ENCODE measurements at places on chromosomes 6 and 20.
A peak's percentile ranks its signal among the peaks of the same experiment; 100 is the strongest.

DNA sequence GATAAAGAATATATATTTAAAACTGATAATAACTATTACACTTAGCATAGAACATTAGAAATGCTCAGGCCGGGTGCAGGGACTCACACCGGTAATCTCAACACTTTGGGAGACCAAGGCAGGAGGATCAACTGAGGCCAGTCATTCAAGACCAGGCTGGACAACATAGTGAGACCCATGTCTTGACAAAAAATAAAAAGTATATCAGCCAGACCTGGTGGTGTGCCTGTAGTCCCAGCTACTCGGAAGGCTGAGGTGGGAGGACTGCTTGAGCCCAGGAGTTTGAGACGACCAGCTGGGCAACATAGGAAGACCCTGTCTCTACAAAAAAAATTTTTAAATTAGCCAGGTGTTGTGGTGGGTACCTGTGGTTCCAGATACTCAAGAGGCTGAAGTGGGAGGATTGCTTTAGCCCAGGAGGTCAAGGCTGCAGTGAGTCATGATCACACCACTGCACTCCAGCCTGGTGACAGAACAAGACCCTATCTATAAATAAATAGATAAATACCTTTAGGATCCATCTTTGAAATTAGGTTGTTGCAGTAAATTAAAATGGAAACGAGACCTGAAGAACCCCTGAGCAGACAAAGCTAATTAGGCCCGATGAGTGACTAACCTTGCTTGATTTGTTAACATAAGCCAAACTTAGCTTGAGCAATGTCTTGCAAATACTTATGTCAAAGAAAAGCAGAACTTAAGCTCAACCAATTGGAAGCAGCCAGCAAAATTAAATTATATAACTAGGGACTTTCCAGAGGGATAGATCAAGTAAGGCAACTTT is 75.8 kb upstream of the E2F3 start:
- DNase-seq = no peak

DNA sequence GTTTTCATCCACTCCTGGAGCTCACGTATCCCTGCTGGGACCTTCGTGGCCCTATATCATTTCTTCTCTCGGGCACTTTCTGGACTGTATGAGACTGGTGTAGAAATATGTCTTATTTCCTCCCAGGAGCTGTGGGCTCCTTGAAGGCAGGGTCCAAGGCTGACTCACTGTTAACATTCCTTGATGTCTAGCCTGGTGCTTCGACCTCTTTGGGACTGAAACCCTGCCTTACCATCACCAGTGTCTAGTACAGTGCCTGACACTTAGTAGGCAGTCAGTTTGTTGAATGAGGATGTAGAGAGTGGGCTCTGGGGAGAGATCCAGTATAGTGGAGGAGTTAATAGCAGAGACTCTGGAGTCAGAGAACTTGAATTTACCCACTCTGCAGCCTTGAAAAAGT is 23.6 kb downstream of the POFUT1 start:
- no peak for DNase-seq

- DNase-seq = no peak
Measured at GRCh38 chr20:49516916-49517804, 34.7 kb upstream of the KCNB1 start.

- no peak for DNase-seq
Measured at GRCh38 chr20:10179574-10180298, 38.9 kb upstream of the SNAP25 start.

GRCh38 chr20:4014031-4014474 is 1.3 kb downstream of the RNF24 start:
- DNase-seq = no peak

- DNase-seq = no peak
Measured at GRCh38 chr6:164889980-164890379, 419.4 kb downstream of the C6orf118 start.

DNA sequence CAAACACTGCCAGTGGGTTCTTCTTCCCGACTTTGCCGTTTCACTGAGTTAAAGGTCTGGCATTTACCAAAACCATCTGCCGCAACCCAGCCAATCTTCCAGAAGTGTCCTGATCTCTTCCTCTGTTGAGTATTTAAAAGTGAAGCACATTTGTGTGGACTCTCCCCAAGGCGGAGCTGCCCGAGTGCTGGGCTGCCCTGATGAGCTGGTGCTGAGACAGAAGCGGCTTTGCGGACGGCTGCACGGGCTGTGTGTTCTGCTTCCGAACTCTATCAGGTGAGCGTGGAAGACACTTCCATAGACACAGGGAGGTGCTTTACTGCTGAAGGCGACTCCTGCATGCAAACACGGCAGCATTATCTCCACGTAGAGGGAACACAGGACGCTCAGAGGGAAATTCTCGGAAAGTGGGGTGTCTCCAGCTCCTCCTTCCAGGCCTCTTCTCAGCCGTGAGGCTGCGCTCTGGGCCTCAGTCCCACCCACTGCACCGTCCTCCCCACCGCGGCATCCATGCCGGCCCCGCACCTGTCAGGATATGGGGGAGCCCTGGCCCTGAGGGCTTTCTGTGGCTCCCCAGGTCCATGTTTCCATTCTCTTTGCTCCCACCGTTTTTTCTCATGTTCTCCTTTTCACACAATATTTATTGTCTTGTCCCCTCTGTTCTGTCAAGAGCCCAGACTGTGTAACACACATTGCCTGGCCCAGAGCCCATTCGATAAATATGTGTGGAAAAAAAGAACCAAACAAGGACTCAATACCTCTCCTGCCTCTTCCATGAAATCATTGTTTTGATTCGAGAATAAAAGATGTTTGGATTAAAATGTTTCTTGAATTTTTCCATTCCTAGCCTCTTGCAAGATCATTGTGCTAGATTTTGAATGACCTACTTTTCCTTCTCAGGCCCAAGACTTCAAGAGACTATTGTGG is 205.1 kb downstream of the DLL1 start:
- no peak for DNase-seq

DNA sequence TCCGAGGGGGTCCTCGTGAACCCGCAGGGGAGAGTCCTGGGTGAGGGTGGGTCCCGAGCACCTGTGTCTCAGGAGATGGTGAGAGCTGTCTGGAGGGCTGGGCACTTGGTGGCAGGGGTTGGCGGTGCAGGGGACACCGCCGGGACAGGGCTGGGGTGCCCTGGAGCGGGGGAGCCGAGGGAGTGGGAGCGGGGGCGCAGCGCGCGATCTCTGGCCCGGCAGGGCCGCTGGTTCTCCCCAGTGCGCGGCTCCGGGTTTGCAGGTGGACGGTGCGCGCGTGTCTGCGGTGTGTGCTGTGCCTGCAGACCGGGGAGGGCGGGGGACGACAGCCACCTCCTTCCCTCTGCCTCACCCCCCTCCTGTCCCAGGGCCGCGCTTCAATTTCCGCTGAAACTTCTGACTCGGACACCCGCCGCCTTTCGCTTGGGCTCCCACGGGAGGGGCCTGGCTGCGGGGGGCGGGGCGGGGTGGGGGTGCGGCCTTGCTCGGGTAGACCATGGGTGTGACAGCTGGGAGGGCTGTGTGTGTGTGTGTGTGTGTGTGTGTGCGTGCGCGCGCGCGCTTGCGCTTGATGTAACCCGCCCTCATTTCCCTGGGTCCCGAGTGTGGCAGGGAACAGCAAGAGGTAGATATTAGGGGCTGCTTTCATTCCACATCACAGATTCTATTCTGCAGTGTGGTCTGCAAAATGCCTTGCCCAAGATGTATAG is 1.2 kb downstream of the TRIB3 start:
- DNase-seq = peak; percentile 61

- DNase-seq = no peak
Measured at GRCh38 chr20:64058536-64058935, 4.5 kb upstream of the TCEA2 start.

GRCh38 chr6:152783217-152783878 is 32.8 kb downstream of the VIP start:
- DNase-seq = no peak

DNA sequence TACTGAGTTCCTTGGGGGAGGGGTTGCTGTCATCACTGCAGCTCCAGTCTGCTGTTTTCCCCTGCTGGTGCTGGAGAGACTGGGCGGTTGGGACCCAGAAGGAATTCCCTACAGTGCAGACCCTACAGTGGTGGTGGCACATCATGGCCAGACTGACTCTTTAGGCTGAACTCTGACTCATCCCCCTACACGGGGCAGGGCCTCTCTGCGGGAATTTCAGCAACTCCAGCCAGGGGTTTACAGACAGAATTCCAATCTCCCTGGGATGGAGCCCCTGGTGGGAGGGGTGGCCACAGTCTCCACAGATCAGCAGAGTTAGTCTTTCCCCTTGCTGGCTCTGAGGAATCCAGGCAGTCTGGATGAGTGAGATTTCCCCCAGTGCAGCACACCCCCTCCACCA is 46.9 kb upstream of the MAPK13 start:
- no peak for DNase-seq

DNA sequence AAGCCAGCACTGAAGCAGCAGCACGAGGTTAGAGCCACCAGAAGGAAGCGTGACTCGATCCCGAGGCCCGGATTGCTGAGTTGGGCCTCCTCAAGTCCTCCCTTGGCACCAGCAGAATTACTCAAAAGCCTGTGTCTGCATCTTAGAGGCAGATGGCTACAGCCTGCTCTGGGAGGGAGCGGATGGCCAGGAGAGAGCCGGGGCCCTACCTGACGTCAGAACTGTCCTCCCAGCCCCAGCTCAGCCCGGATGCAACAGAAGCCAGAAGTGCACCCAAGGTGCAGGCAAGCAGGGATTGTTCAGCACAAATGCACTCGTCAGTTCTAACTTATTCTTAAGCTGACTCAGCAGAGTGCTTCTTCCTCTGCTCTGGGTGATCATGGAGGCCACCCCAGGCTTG is 155.5 kb upstream of the RPS6KA2 start:
- DNase-seq = no peak

DNA sequence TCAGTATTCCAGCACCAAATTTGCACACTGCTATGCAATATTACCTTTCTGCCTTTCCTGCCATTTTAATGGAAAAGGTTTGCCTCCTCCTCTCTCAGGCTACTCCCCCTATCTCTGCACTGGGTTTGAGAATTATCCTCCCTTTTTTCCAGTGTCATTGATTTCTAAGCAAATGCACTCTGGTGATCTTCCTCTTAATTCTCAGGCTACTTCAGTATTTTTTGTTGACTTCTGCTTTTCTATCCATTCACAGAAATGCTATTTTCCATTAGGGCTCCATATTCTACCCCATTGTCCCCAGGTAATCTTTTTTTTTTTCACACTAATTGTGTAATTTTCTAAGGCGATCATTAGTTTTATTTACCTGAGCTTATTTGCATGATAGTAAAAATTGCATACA is 144.0 kb downstream of the GJA1 start:
- no peak for DNase-seq

- DNase-seq = no peak
Measured at GRCh38 chr20:24812373-24812772, 136.7 kb upstream of the CST7 start.

DNA sequence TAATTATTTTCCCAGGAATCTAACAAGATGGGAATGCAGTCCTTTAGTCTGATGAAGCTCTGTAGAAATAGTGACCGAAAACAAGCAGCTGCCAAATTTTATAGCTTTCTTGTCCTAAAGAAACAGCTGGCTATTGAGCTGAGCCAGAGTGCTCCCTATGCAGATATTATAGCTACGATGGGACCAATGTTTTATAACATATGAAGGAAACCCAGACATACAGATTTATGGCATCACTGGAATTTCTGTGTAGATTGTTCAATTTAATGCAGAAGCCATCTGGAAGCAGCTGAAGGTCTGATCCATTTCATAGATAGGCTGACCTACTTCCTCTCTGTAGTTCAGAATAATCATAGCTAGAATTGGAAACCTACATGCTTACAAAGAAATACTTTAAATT is 11.8 kb upstream of the SNPH start:
- DNase-seq = no peak

GRCh38 chr6:55617272-55617671 is 38.3 kb upstream of the HMGCLL1 start:
- no peak for DNase-seq

DNA sequence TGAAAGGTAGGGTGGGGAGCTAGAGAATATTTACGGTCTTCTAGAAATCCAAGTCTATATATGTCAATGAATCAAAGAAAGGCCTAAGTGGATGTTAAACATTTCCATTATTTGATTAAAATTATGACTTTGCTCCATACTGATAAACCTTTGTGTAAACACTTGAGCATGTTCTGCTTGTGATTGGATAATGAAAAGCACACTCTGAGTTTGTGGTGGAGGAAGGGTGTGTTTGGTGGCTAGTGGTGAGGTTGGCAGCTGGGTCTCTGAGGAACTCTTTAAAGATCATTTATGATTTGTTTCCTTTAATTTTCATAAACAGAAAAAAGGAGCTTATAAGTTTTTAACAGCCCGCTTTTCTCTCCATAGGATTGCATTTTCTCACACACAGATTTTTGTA is 84.7 kb downstream of the RFPL4B start:
- DNase-seq = no peak

DNA sequence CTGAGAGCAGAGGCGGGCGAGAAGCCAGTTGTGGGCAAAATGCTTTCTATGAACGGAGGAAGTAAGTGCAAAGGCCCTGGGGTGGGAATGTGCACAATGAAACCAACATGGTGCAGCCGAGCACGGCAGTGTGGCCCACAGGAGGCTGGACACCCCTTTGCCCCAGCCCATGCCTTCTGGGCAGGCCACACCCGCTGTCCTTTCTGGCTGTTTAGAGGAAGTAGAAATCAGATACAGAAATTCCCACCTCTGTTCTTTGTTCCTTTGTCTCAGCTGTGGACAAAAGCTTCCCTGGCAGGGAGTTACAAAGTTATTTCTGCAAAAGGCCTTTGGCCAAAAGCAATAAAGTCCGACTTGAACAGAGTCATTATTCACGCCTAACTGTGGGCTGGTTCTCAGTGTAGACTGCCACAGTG is 11.9 kb downstream of the SULF2 start:
- no peak for DNase-seq

GRCh38 chr6:161395716-161396231 is 121.9 kb upstream of the AGPAT4 start:
- no peak for DNase-seq

DNA sequence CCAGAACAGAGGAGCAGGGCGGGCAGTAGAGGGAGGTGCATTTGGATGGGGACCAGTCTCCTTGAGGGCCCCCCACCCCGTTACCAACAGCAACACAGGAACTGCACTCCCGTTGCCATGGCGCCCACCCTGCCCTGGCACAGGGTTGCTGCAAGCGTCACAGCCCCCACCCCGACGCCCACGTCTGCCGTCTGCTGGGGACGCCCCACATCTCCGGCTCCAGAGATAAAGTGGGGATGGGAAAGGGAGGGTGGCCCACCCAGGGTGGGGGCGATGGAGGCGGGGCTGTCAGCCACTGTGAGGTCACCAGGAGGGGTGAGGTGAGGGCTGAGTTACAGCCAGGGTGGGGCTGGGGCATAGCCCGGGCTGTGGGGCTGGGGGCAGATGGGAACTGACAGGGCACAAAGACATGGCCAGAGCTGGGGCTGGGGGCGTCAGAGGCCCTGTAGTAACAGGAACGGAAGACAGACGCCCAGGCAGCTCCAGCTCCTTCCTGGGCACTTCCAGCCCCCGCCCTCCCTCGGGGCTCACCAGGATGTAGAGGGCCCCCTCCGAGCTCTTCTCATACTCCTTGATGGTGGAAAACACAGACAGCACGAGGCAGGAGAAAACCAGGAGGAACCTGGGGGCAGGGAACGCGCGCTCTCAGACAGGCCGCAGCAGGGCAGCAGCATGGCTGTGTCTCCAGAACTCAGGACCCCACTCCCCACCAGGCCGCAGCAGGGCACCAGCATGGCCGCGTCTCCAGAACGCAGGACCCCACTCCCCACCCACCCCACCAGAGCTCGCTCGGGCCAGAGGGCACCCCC is 26.0 kb downstream of the KCNQ2 start:
- DNase-seq = no peak

Measured in stimulated activated CD4-positive, alpha-beta T cell treated with anti-CD3 and anti-CD28 coated beads, Interleukin-4, amount 100 ng/mL, for 1 hour (primary cell).